ENCODE measurements at places on chromosomes 2 and 18. TPM values are rescaled to one million over a fixed set of nuclear protein-coding genes. Genes with fewer than 3 reads are reported as not detected.

The OLA1 gene
- 132 TPM for total RNA-seq

The HMSD gene
- 1.3 TPM for total RNA-seq

The IL1F10 gene
- not detected for total RNA-seq

The EGR4 gene
- not detected for total RNA-seq

The OTX1 gene
- 4.2 TPM for total RNA-seq

The CYTIP gene
- not detected for total RNA-seq

The LOXL3 gene
- 0.56 TPM for total RNA-seq

The CFC1 gene
- not detected for total RNA-seq

The C2orf42 gene
- total RNA-seq = 2.3 TPM

The CAPN14 gene
- 4.0 TPM for total RNA-seq

The OR6B2 gene
- not detected for total RNA-seq

The KIF5C gene
- not detected for total RNA-seq

The HOXD4 gene
- not detected for total RNA-seq

The ALK gene
- total RNA-seq = not detected

The NYAP2 gene
- total RNA-seq = not detected

The CGREF1 gene
- total RNA-seq = 0.70 TPM

The HDLBP gene
- 418 TPM for total RNA-seq

The SANBR gene
- total RNA-seq = 4.1 TPM

The CFAP210 gene
- total RNA-seq = not detected

The ZNF804A gene
- total RNA-seq = 0.05 TPM

The LAMA3 gene
- 462 TPM for total RNA-seq

The PAIP2B gene
- total RNA-seq = 5.0 TPM

The DCDC2C gene
- not detected for total RNA-seq

The SLC14A1 gene
- total RNA-seq = not detected

The METAP1D gene
- total RNA-seq = 1.8 TPM

The CAPN13 gene
- 0.21 TPM for total RNA-seq

The ST8SIA5 gene
- total RNA-seq = not detected

The DSC2 gene
- 116 TPM for total RNA-seq

The SERPINB12 gene
- 0.28 TPM for total RNA-seq

The CRYGD gene
- total RNA-seq = not detected

The SFTPB gene
- 0.46 TPM for total RNA-seq

The UGT1A4 gene
- total RNA-seq = 0.33 TPM

The SLC9A4 gene
- not detected for total RNA-seq

The ANKRD36B gene
- total RNA-seq = 7.5 TPM
